Mucosa of descending colon (tissue), 3 donors: ENCODE measurements at places on chromosomes 1 and 21. TPM values are rescaled to one million over a fixed set of nuclear protein-coding genes. Genes with fewer than 3 reads are reported as not detected.

The HUNK gene
- 11.0 TPM for total RNA-seq

DNA sequence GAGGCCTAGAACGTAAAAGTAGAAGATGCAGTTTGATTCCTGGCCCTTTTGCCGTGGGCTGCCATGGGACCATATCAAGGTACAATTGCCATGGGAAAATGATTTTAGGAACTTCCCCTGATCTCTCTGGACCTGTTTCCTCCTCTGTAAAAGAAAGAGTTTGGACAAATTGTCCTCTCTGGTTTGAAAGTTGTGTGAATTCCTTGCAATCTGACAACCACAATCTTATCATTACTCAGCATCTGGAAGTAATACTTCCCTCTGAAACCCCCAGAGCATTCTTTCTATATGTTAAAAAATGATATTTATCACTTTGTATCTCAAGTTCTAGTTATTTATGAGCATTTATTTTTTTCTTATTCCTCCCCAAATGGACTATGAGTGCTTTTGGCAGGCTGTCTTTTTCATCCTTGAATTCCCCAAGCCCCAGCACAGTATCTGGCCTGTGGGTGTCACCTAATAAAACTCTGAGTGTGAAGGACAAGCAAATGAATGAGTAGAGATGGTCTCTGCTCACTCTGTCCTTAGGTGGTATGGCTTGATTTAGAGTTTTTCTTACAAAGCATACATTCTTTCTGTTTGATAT, 181.1 kb downstream of the DYRK1A start:
- no peak for DNase-seq

The NR5A2 gene
- 47.9 TPM for total RNA-seq

DNA sequence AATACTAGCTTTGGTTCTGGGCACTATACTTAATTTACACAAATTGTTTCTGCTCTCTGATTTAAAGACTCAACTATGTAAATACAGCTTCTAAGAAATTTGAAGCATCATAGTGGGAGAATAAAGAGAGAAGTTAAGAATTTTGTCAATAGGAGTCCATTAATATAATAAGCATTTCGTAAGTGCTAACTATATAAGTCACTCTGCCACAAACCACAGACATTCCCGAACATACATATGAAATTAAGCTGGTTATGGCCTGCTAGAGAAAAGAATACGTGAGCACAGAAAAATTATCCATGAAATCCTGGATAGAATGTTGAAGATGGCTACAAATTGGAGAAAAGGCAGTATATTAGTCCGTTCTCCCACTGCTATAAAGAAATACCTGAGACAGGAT, 526.2 kb downstream of the MRPL39 start:
- DNase-seq, result no peak

GRCh38 chr1:231418101-231418740, 3.9 kb downstream of the EGLN1 start:
- DNase-seq, result no peak

The SYPL2 gene
- total RNA-seq, result 0.34 TPM

DNA sequence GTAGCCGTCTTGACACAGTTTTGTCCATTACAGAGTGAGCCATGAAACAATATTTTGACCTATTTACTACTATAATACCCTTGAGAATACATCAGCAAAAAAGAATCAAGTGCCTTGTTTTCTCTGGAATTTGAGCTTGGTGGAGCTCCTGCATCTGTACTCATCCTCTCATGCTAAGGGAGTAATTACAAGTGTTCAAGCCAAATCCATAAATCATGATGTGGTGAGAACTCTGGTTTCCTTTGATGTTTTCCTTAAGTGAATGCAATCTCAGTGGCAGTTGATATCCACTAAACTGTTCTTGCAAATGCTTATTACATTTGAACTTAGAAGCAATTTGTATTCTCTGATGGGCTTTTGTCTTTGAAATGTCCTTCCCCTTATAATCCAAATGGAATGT, 824.6 kb upstream of the TMPRSS15 start:
- no peak for DNase-seq

DNA sequence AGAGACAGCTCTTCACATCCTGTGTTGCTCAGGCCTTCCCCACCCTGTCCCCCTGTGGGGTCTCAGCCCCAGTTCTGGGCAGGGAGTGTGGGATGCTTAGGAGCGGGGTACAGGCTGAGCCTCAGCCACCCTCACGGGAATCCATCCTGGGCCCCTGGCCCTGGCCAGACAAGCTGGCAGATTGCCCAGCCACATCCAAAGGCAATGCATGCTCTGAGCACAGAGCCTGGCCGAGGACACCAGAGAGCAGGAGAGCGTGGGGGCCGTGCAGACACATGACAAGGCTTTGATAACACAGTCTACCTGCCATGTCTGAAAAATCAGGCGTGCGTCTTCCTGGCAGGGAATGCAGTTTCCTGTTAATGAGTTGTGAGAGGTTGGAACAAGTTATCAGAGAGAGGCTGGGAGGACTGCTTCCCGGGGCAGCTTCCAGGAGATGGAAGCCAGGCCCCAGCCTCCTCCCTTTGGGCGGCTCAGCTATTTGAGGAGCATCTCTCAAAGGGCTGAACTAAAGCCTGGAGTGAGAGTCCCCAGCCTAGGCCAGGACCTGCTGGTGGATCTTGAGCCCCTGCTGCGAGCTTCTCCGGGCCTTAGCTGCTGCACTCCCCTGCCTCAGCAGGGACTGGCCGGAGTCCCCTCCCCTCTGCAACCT, 72.2 kb upstream of the SELENON start:
- peak; percentile 69 for DNase-seq

DNA sequence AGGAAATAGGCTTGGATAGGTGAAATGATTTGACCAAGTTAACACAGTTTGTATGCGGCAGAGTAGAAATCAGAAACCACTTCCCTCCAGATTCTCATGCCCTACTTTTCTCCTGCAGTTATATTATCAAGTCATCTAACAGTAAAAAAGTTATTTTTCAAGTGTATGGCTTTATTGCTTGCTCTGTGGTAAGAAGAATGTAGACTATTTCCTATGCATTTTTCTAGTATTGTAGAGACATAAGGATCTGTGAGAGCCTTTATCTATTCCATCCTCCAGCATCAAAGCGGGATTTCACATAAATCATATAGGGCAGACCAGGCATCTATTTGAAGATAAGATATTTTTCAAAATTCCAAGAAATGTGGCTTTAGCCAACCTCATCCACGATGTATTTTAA, 208.5 kb downstream of the TTLL7 start:
- DNase-seq, result no peak

DNA sequence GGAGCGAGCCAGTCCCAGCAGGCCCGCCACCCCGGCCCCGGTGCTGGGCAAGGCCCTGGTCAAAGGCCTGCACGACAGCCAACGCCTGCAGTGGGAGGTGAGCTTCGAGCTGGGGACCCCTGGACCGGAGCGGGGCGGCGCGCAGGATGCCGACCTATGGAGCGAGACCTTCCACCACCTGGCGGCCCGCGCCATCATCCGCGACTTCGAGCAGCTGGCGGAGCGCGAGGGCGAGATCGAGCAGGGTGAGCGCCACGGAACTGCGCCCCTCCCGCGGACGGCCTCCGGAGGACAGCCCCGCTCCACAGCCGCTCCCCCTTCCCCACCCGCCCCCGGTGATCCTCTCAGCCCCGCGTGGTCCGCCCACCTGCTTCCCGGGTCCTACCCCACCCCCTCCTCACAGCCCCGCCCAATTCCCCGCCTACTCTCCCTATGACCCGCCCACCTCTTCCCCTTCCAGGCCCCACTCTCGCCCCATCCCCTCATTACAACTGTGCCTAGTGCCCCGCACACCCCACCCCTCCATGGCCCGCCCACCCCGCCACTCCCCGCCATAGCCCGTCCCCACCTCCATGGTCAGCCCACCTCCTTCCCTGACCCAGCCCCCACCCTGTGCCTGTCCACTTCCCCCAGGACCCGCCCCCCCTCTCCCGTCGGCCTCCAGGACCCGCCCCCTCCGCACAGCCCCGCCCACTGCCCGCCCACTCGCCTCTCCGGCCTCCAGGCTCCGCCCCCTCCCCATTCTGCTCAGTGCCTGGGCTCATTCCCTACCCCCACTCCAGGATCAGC, 52.7 kb downstream of the VWA5B1 start:
- DNase-seq, result peak; percentile 59
